T-helper 2 cell (primary cell): ENCODE measurements at places on chromosomes 3 and 15.

DNA sequence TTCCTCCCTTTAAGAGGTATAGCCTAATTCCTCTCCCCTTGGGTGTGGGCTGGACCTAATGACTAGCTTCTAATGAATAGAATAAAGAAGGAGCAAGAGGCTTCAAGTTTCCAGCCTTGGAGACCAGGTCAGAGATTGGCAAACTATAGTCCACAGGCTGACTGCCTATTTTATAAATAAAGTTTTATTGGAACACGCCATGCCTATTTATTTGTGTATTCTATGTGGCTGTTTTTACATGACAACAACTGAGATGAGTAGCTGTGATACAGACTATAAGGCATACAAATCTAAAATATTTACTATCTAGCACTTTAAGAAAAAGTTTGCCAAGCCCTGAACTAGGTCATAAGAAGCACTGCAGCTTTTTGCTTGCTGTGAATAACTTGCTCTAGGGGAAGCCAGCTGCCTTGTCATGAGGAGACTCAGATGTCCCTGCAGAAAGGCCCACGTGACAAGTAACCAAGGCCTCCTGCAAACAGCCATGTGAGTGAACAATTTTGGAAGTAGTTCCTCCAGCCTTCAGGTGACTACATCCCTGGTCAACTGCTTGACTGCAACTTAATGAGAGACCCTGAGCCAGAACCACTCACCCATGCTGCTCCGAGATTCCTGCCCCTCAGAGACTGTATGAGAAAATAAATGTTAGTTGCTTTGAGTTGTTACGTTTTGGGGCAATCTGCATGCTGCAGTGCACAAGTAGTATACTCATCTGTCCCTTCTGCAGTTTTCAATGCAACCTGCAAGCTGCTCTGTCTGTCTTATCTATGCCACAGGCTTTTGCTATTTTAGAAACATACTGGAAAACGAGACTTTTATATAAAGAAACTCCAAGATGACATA, 21.1 kb upstream of the MAP3K13 start:
- no peak for DNase-seq

GRCh38 chr15:24954783-24955530, at the start of the genes SNRPN and SNURF:
Gene SNRPN, plus strand, starts transcription at chr15:24954987. Its CDS starts 19,467 bp downstream, at chr15:24974454.
Gene SNURF, plus strand, starts transcription at chr15:24954987. Its CDS starts 62 bp downstream, at chr15:24955049.
- peak; percentile 43 for DNase-seq

GRCh38 chr3:134317106-134317947, 56.9 kb downstream of the AMOTL2 start:
- DNase-seq: no peak

- no peak for DNase-seq
These were observed 90.6 kb upstream of the UBE2E2 start for GRCh38 chr3:23112491-23112890.

DNA sequence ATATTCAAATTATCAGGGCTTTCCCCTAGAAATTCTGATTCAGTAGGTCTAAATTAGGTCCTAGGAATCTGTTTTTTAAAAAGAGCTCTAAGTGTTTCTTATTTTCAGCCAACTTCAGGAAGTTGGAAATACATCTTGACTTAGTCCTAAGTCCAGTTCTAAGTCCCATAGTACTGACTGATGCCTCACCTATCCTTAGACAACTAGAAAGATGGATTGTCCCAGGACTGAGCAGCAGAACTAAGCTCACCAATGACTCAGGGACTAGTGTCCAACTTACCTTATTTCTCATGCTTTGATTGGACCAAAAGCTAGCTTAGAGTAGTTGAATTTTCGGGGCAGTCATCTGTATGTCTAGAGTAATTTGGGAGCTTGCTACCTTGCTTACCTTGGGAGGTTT, 26.2 kb upstream of the C3orf38 start:
- DNase-seq: no peak

GRCh38 chr3:9727041-9727595, 4.4 kb upstream of the BRPF1 start:
- no peak for DNase-seq

- DNase-seq: no peak
These were observed 71.5 kb upstream of the GALNT15 start for GRCh38 chr3:16102905-16103364.

GRCh38 chr3:116265320-116265695, 180.0 kb downstream of the LSAMP start:
- no peak for DNase-seq

- no peak for DNase-seq
These were observed 5.1 kb downstream of the PLSCR1 start for GRCh38 chr3:146539315-146539714.

GRCh38 chr3:17799312-17799711, 56.9 kb upstream of the TBC1D5 start:
- DNase-seq: no peak

- no peak for DNase-seq
These were observed 36.4 kb downstream of the ZDHHC3 start for GRCh38 chr3:44939581-44940036.
